ENCODE measurements at places on chromosomes 5 and 9.

GRCh38 chr5:1000329-1000728, 8.3 kb upstream of the NKD2 start:
- DNase-seq: no peak

- DNase-seq: no peak
Observed at GRCh38 chr5:4518903-4519672, 621.0 kb upstream of the ADAMTS16 start.

GRCh38 chr5:31502506-31502905, 29.4 kb downstream of the DROSHA start:
- no peak for DNase-seq

- no peak for DNase-seq
Observed at GRCh38 chr5:69202497-69202896, 13.1 kb downstream of the CENPH start.

DNA sequence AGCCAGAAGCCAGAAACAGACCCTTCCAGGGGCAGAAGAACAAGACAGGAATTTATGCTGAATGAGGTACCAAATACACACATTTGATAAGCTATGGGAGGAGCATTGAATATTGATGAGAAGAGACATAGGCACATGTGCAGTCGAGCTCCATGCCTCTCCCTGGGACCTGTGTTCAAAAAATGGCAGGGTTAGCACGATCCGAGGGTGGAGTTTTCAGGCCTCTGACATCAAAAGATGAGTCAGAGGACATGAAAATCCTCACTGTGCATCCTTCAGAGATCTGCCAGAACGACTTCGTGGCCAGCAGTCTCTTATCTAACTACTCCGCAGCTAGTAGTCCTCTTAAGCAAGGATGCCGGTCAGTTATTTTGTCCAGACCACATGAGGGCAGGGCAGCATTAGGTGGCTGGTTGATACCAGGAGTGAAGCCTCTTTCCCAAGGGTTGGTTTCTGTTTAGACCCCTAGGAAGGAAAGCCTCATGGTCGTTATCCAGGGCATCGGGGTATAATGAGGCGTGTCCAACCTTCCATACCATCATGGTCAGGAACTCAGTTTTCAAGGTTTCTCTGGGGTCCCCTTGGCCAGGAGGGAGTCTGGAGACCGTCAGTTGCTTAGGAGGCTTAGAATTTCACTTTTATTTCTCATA, 11.6 kb upstream of the CMBL start:
- DNase-seq: peak; percentile 83

GRCh38 chr9:100058699-100059579, 39.9 kb downstream of the ERP44 start:
- no peak for DNase-seq

GRCh38 chr5:57931352-57931751, 448.7 kb upstream of the ACTBL2 start:
- no peak for DNase-seq

GRCh38 chr5:172276214-172276613, 7.3 kb downstream of the UBTD2 start:
- no peak for DNase-seq

DNA sequence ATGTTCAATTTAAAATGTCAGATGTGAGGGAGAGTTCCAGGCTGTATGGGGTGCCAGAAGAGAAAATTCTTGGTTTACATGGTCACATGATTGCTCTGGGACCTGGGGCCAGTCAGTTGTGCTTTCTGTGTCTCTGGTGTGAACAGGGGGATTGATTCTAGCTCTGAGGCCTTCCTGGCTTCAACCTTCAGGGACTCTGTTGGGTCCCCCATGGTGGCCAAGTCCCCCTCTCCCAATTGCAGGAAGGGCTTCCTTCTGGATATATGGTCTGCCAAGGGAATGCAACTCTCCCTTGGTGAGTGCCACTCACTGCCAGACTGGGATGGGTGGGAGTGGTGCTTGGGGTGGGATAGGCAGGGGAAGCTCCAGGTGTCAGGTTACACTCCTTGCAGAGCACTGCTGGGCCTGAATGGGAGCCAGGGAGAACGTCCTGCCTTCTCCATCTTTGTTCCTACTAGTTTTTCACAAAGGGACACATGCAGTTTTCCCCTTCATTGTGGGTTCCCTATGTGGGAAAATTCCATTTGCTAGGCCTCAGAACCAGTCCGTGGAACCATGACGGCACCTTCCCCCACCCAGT, 153.2 kb downstream of the MELK start:
- no peak for DNase-seq

GRCh38 chr5:55601204-55601618, 66.4 kb upstream of the PLPP1 start:
- no peak for DNase-seq

DNA sequence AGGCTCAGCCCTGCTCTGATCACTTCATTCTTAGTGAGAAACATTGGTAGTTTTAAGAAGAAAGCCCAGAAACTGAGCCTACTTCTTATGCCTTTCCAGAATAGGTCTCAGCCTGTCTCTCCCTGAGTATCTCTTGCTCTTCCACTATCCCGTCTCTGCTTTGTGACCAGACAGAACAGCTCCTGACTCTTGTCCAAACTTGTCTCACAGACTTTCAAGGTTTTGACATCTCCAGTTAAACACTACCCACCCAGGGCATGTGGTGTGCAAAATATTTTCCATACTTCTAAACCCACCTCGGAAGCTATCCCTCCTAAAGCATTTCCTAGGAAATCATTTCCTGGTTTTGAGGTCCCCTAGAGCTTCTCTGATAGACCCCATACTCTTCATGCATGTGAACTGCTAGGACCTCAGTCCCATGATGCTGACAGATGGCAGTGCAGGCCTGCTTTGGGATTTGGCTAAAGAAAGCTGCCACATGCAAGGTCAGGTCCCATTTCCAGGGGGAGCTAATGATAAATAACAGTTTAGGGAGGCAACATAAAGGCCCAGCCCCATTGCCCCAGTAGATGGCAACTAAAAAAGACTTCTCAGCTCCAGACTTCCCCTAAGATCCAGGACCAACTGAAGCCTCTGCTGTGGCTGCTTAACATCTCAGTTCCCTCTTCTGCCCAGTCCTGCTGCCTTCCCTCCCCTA, 211.5 kb downstream of the MED10 start:
- DNase-seq: no peak

- no peak for DNase-seq
Observed at GRCh38 chr9:111940697-111941096, 44.1 kb downstream of the UGCG start.

DNA sequence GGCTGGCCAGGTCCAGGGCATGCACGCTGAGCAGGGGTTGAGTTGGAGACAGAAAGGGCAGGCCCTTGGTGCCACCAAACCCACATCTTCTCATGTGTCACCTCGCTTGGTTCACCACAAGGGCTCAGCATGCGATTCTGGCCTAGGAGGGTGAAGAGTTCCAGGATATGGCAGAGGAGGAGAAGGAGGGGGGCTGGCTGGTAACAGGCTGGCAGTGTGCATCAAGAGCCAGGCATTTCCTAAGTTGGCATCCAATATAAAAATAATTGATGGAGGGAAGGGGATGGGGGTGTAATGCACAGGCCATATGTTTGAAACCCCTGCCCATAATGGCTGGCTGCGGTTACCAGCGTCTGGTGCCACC, 255.6 kb downstream of the NFIB start:
- DNase-seq: no peak

GRCh38 chr9:33695299-33695698, 100.1 kb upstream of the PRSS3 start:
- no peak for DNase-seq

GRCh38 chr5:79510638-79511037, 3.3 kb downstream of the HOMER1 start:
- no peak for DNase-seq

GRCh38 chr5:102531506-102531905, 32.7 kb upstream of the SLCO6A1 start:
- no peak for DNase-seq

- peak; percentile 29 for DNase-seq
Observed at GRCh38 chr5:90802474-90803317, 244.1 kb downstream of the ADGRV1 start.

GRCh38 chr5:95087816-95088317, 197.0 kb downstream of the MCTP1 start:
- no peak for DNase-seq

- peak; percentile 72 for DNase-seq
Observed at GRCh38 chr5:137660349-137660817, 75.5 kb downstream of the KLHL3 start.

GRCh38 chr5:28027851-28028250, 989.5 kb upstream of the CDH9 start:
- DNase-seq: no peak

DNA sequence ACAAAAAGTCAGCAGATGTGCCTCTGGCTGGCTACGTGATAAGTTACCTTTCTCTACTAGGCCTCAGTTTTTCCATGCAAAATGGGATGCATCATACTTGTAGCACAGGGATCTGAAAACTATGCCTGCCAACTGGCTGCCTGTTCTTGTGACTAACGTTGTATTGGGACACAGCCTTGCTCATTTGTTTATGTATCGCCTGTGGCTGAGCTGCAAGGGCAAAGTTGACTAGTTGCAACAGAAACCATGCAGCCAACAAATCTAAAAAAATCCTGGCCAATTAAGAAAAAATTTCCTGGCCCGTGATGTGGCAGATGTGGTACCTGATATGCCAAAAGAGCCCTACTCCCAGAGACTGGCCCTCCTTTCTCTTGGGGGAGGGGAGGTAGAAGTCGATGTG, 131.3 kb downstream of the SEC61B start:
- DNase-seq: no peak

GRCh38 chr9:128323212-128323730, 632 bp downstream of the COQ4 start:
- DNase-seq: peak; percentile 10

DNA sequence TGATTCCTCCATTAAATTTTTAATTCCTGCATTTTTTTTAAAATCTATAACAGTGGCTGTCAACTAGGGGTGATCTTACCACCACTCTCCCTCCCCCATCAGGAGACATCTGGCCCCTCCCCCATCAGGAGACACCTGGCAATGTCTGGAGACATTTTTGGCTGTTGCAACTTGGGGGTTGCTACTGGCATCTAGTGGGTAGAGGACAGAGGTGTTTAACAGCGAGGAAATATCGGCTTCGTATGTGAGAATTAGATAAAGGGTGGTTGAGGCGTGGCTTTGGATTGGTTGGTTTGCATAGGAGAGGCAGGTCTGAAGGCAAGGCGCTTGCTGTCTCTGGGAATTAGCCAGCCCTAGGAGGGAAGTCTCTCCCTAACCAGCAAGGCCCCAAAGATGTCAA, 10.5 kb downstream of the CDHR2 start:
- DNase-seq: peak; percentile 91

Measured in hematopoietic multipotent progenitor cell treated with erythropoietin and hydrocortisone succinate and interleukin-3 and kit ligand, for 8 days (in vitro differentiated cells).